Glutamatergic neuron (in vitro differentiated cells): ENCODE measurements at places on chromosomes 4 and X.

- no peak overlapping the region for H3K4me3 ChIP-seq
- H3K27me3 ChIP-seq: no peaks in the 10 kb centered on the region
- no peak for DNase-seq
- no peaks in the 10 kb centered on the region for H3K36me3 ChIP-seq
Observed at GRCh38 chr4:150944660-150945059, 70.4 kb downstream of the LRBA start.

DNA sequence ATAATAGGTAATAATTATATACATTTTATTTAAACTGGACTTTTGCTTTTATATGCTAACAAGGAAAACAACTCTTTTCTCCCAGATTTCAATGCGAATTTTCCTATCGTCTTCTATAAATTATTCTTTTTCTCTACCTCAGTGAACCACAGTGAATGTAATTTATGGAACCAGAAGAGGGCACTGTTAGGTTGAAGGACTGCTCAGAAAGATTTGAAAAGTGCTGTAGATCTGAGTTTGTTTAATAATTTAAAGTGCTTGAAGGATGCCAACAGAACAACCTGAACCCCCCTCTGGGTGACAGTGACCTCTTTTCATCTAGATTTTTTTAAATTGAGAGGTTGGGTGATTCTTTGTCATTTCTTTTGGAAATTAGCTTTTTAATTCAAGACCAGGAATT is 54.9 kb downstream of the PHOX2B start:
- H3K4me1 ChIP-seq: peaks cover 4% of the 10 kb centered on the region
- H3K27ac ChIP-seq: no peak overlapping the region
- no peak overlapping the region for H3K4me3 ChIP-seq

DNA sequence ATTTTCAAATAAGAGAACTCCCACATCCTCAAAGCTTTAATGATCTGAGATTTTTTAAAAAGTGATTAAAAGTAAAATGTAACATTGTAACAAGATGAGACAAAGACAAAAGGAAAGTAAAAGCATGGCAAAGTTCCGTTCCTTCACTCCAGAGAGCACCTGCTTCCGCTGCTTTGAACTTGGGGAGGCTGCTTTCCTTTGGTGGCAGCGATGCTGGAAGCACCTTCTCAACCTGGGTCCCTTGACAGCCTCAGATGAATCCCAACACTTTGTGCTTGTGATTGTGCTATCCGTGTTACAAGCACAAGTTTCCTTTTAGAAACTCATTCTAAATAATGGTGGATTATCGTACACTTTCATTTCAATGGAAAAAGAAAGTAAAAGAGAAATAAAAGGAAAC is 59.7 kb downstream of the HADH start:
- H3K4me1 ChIP-seq: peaks cover 9% of the 10 kb centered on the region
- no peak overlapping the region for H3K27ac ChIP-seq
- DNase-seq: no peak
- no peaks in the 10 kb centered on the region for H3K36me3 ChIP-seq
- H3K4me3 ChIP-seq: no peak overlapping the region

DNA sequence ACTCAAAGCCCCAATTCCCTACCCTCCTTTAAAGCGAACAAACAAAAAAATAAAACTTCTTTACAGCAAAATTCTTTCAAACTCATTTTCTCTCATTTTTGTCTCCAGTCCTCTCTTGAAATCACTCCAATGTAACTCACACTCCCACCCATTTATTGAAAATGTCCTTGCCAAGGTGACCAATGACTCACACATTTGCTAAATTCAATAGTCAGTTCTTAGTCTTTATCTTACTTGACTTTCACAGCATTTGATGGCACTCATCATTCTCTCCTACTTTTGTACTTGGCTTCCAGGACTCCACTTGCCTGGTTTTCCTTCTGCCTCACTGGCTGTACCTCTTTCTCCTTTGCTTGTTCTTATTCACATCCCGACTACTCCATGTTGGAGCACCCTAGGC is 19.9 kb downstream of the CC2D2A start:
- H3K36me3 ChIP-seq: peaks cover 10% of the 10 kb centered on the region
- H3K27ac ChIP-seq: no peak overlapping the region
- H3K27me3 ChIP-seq: no peaks in the 10 kb centered on the region

GRCh38 chr4:53816561-53816960 is 225.3 kb upstream of the LNX1 start:
- H3K4me1 ChIP-seq: peaks cover 2% of the 10 kb centered on the region
- no peak overlapping the region for H3K4me3 ChIP-seq
- no peaks in the 10 kb centered on the region for H3K27me3 ChIP-seq
- H3K27ac ChIP-seq: no peak overlapping the region

DNA sequence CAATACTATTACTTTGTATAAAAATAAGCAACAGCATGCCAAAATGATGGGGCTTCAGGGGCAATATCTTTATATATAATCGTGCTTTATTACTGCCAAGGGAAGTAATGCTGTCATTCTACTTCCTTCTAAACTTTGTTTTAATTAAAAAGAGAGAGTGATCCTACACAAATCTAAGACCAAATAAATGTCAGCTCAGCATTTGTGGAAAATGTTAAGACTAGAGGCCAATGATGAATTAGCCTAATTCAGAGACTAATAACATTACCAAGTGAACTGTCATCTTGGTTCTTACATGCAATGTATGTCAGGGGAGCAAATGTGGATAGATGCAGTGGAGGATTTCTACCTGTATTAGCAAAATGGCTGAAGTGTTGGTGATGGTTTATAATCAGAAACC is 166.4 kb upstream of the PTCHD1 start:
- peaks cover 1% of the 10 kb centered on the region for H3K4me1 ChIP-seq
- no peaks in the 10 kb centered on the region for H3K27me3 ChIP-seq
- no peak overlapping the region for H3K27ac ChIP-seq

GRCh38 chrX:11666164-11666563 is 444 bp upstream of the ARHGAP6 start:
- no peak overlapping the region for H3K27ac ChIP-seq
- H3K4me1 ChIP-seq: no peaks in the 10 kb centered on the region
- H3K36me3 ChIP-seq: no peaks in the 10 kb centered on the region
- DNase-seq: peak; percentile 30
- H3K27me3 ChIP-seq: peaks cover 6% of the 10 kb centered on the region
- H3K4me3 ChIP-seq: peak overlapping the region; percentile 80

DNA sequence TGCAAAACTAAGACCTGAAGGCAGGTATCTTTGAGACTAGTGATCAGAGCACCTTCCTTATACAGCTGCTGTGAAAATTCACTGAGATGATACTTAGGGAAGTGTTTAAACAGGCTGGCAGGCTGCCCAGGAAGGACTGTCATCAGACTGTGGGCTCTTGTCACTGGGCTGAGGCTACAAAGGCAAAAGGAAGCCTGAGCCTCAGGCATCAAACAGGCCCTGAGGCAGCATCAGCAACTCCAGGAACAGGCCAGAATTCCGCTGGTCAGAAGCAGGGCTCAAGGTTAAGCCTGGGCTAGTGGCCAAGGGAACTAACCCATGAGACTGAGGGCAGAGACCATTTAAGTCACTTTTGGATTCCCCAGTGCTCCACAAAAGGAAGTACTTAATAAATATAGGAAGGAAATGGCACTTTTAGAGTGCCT is 12.8 kb downstream of the PJA1 start:
- H3K36me3 ChIP-seq: no peaks in the 10 kb centered on the region
- no peak overlapping the region for H3K4me3 ChIP-seq
- no peak for DNase-seq
- H3K27me3 ChIP-seq: no peaks in the 10 kb centered on the region

GRCh38 chr4:1414831-1415680 is 8.8 kb upstream of the NKX1-1 start:
- H3K27ac ChIP-seq: peak overlapping the region; percentile 18
- DNase-seq: peak; percentile 42
- peaks cover 7% of the 10 kb centered on the region for H3K4me1 ChIP-seq
- H3K27me3 ChIP-seq: peaks cover 24% of the 10 kb centered on the region
- H3K36me3 ChIP-seq: no peaks in the 10 kb centered on the region
